Fibroblast of lung (primary cell): ENCODE measurements at places on chromosomes 4 and X.
A peak's percentile ranks its signal among the peaks of the same experiment; 100 is the strongest.

DNA sequence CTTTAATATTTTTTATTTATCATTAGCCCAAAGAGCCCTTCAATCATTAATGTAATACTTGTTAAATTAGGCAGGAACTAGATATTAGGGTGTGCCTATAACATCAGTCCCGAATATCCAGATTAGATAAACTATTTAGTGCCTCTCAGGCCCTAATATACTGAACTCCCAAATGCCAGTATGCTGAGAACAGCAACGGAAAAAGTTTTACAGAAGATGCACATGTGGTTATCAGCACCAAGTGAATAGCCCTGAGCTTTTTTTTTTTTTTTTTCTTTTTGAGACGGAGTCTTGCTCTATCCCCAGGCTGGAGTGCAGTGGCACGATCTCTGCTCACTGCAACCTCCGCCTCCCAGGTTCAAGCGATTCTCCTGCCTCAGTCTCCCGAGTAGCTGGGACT, 13.0 kb upstream of the ELF2 start:
- no peak for DNase-seq

DNA sequence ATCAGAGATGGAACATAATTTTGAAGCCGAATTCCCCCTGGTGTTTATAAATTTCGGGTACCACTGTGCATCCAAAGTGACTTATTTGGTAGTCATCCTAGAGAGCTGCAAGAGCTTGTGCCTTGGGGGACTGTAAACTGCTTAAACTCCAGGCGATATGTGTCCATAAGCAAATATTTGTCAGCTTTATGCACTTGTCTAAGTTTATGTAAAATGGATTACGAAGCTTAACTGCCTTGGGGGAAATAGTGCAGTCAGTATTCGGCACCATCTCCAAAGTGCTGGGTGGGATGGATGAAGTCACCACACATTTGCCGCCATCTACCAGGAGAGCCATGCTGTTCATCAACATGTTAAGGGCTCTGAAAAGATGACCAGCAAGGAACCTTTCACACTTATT, 65.9 kb downstream of the CC2D2A start:
- no peak for DNase-seq

GRCh38 chrX:136491832-136492231, 4.1 kb downstream of the BRS3 start:
- no peak for DNase-seq

DNA sequence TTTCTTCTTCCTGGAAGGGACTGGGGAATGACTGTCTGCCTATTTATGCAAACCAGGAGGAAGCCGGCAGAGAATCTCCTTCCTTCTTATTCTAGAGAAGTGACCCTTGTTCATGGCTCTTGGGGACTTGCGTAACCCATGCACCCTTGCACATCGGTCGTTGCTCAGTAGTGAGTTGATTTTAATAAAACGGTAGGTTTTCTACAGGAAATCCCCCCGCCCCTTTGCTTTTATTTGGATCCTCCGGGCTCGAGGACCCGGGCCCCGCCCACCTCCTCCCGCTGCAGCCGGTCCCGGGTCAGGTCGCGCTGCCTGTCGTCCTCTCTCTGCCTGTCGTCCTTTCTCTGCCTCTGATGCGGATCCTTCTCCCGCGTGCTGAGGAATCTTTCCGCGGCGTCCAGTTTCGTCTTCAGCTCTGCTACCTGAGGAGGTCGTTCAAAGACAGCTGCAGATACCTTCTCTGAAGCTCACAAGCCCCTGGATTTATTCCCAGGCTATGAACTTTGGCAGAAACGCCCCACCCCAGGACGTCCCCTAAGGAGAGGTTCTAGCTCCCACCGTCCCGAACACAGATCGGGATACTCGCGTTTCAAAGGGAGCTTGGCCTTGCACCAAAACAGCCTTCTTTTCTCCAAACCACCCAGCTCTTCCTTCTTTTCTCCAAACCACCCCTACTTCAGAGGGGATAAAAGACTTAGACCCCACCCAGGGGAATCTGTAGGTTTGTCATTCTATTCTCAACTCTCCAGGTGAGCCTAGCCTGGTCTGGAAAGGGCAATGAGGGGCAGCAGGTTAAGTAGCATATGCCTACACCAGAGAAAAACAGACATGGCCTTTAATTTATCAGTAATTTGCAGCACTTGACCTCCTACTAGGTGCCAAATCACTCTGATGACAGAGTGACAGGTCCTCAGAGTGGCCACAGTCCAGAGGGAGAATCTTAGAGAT, 7.0 kb downstream of the TNIP3 start:
- peak; percentile 25 for DNase-seq

DNA sequence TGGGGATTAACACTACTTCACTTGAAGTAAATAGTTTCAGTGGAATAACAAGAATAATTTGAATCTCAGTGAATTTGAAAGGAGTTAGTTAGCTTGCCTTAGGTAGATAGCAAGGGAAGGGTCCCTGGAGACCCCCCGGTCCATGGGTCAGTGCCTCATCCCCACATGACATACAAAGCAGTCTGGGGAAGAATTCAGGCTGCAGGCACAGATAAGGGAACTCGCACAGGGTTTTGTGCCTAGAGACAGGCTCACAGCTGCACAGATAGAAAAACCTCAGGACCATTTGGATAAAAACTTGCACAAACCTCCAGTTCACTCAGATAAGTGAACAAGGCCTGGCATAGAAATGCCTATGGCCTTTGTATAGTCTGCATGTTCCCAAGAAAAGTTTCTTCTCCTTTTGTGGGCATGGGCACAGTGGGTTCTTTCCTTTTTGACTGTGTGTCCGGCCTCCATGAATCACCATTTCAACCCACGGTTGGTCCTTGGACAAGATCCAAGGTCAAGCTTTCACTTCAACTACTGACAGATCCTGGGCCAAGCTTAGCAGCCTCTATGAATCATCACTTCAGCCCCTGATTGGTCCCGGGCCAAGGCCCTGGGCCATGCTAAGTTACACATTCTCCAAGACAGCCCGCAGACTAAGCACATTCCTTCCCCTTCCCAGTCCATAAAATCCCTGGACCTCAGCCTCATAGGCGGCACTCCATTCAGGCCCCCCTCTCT, 108.3 kb upstream of the KLHL4 start:
- peak; percentile 94 for DNase-seq

DNA sequence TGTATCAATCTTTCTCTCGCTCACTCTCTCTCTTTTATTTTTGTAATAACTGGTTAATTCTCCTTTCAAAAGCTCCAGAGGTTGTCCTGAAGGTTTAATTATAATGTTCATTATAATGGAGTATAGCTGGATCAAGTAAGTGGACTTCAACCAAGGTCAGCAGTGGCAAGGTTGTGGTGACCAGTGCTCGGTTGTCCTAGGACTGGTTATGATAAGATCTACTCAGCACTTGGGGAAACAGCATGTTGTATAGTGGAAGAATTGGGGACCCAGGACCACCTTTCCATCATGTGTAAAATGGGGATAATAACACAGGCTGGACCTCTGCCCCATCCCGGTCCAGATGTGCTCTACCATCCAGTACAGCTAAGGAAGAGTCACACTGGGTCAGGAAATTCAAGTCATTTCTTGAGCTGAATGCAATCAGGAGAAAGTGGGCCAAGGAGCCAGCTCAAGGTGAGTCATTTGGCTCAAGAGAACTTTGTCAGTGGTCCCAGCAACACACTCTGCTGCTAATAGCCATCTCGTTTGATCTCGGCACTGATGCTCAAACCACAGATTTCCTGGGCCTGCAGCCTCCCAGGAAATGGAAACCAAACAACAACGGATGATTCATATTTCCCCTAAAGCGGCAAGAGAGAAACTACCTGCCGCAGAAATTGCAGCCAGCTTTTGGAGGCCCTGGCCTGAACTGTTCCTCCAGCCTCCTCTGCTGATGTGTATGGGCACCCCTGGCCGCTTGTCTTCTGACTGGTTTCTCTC, 123.6 kb upstream of the RBPJ start:
- peak; percentile 99 for DNase-seq

DNA sequence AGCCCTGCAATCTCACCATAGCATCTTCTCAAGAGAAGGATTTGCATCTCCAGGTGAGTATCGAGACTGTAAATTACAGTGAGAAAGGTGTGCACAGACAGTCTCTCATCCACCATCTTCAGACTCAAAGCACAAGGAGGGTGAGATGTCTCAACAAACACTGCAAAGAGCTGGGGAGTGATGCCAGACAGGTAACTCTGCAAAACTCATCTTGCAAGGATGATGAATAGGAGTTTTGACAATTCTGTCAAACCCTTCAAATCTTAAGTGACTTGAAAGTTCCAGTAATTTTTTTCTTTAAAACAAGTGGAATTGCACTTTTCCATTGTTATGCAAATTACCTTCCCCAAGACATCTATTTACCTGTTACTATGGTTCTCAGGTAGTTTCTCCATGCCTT, 277.2 kb upstream of the VCX3A start:
- DNase-seq = no peak
